ENCODE measurements at places on chromosomes 11 and 22. TPM values are rescaled to one million over a fixed set of nuclear protein-coding genes. Genes with fewer than 3 reads are reported as not detected.

HOATZ gene
- not detected for total RNA-seq

KRTAP5-5 gene
- total RNA-seq = not detected

LARGE2 gene
- not detected for total RNA-seq

MYOD1 gene
- not detected for total RNA-seq

CCDC87 gene
- total RNA-seq = 0.61 TPM

NLRP6 gene
- total RNA-seq = not detected

DLG2 gene
- 0.06 TPM for total RNA-seq

KCNJ1 gene
- total RNA-seq = 0.10 TPM

RAPSN gene
- total RNA-seq = not detected

OR5B21 gene
- not detected for total RNA-seq

TSPAN18 gene
- total RNA-seq = not detected

TIMM10B gene
- total RNA-seq = 20.3 TPM

ZBTB44 gene
- total RNA-seq = 25.5 TPM

GPHA2 gene
- total RNA-seq = not detected

SLC22A9 gene
- not detected for total RNA-seq

RAB39A gene
- not detected for total RNA-seq

RFPL3 gene
- total RNA-seq = not detected

BCO2 gene
- total RNA-seq = 8.1 TPM

OR52I1 gene
- not detected for total RNA-seq

CHADL gene
- total RNA-seq = not detected

OR8D4 gene
- not detected for total RNA-seq

FXYD2 gene
- total RNA-seq = 456 TPM

DNAJB7 gene
- total RNA-seq = not detected

RAB38 gene
- total RNA-seq = 12.7 TPM

MEI1 gene
- total RNA-seq = 2.6 TPM

LIPT2 gene
- 5.0 TPM for total RNA-seq

CCDC157 gene
- total RNA-seq = 2.2 TPM

OR5AK2 gene
- not detected for total RNA-seq

TH gene
- not detected for total RNA-seq

OR1S2 gene
- total RNA-seq = not detected

FGF4 gene
- not detected for total RNA-seq

KCTD14 gene
- 10.0 TPM for total RNA-seq

MYBPC3 gene
- total RNA-seq = not detected

EML3 gene
- total RNA-seq = 19.3 TPM

CNTF gene
- 0.44 TPM for total RNA-seq

OR8A1 gene
- not detected for total RNA-seq

ZNF408 gene
- 12.2 TPM for total RNA-seq

CLTCL1 gene
- 2.9 TPM for total RNA-seq

ACER3 gene
- 5.7 TPM for total RNA-seq

DEFB131B gene
- total RNA-seq = not detected

C11orf42 gene
- total RNA-seq = not detected

STK33 gene
- total RNA-seq = not detected

APLNR gene
- not detected for total RNA-seq
